Non-pigmented ciliary epithelial cell (primary cell): ENCODE measurements at places on chromosomes 2 and 18.

- DNase-seq: peak; percentile 10
These were observed 326.3 kb downstream of the CDH7 start for GRCh38 chr18:66077066-66077465.

DNA sequence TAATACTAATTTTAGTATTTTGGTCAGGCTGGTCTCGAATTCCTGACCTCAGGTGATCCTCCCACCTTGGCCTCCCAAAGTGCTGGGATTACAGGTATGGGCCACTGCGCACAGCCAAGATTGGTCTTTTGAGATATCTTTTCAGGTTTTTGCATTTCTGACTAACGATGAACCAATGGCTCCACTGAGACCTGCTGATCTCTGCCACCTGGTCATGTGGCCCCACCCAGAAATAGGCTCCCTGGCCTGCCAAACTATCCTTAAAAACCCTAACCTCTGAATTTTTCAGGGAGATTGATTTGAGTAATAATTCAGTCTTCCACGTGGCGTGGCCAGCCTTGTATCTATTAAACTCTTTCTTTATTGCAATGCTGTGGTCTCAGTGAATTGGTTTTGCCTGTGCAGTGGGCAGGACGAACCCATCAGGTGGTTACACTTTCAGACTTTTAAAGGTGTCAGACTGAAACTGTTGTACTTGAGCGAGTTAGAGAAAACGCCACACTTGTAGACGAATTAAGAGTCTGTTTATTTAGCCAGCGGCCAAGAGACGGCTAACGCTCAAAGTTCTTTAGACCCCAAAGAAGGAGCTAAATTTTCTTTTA, 85.8 kb upstream of the MSH6 start:
- no peak for DNase-seq

GRCh38 chr2:103451283-103451682, 689.5 kb downstream of the TMEM182 start:
- DNase-seq: no peak

GRCh38 chr2:173357346-173357745, 2.7 kb downstream of the CDCA7 start:
- no peak for DNase-seq

DNA sequence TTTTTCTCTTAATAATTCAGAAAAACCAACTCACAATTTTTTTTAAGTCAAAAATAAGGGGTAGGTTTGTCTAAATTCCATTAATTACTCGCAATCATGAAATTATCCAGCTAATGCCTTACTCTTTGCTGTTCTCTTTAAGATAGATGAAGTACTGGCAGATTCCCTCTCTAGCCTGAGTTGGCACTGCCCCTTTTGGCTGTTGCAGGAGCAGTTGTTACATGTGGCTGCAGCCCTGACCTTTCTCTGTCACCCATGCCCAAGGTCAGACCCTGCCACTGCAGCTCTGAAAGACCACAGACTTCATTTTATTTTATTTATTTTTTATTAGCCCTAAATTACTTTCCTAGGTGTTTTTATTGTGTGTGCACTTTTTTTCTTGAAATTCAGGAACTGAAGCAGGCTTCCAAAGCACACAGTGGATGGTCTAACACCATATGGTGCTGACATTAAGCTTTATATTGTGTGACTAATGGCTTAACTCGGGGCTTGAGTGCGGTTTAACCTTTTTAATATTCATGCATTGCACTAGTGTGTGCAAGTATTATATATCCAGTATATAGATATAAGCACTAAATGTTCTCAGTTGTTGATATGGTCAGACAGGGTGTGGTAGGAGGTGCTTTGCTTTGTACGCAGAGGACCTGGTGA, 313.0 kb downstream of the CDH2 start:
- no peak for DNase-seq

- no peak for DNase-seq
These were observed at the start of gene CDKL4 for GRCh38 chr2:39243469-39244123. TSS of gene CDKL4 (minus strand) at chr2:39243970.

DNA sequence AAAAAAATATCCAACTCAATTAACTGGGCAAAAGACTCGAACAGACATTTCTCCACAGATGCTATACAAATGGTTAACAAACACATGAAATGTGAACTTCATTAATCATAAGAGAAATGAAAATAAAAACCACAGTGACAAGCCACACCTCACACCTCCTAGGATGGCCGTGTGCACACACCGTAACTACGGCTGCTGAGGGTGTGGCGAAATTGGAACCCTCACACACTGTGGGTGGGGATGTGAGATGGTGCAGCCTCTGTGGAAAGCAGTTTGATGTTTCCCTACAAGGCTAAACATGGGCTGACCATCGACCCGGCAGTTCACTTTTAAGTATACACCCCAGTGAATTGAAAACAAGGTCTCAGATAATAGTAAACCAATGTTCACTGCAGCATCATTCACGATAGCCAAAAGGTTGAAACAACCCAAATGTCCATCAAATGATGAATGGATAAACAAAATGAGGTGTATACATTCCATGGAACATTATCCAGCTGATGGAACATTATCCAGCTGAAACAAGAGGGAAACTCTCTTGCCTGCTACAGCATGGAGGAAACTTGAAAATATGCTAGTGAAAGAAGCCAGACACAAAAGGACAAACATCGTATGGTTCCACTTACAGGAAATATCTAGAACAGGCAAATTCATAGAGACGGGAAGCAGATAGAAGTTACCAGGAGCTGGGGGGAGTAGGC, 32.2 kb downstream of the ZAP70 start:
- no peak for DNase-seq

DNA sequence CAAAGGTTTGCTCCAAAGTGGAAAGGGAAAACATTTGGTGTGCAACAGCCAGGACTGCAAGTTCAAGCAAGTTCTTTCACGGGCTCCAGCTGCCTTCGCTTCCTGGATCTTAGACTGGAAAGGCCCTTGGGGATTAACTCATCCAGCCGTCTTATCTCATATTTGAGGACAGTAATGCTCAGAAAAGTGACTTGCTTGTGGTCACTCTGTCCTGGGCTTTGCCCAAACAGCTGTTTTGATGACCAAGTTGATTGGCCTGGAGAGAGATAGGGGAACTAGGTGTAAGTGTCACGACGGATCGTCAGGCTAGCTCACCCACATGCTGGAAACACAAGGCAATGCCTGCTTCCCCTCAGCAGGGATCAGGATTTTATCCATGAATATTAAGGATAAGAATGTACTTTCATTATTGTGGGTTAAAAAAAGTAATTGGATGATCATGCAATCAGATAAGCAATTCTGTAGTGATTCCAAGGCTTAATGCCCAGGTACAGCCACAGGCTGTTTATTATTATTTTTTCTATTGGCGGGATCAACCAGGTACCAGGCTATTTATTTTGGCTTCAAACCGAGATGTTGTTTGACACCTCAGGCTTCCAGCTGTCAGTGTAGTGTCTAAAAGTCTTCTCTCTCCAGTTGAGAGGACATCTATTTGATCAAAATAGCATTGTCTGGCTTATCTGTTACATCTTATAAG, 162.5 kb upstream of the EPAS1 start:
- DNase-seq: no peak

DNA sequence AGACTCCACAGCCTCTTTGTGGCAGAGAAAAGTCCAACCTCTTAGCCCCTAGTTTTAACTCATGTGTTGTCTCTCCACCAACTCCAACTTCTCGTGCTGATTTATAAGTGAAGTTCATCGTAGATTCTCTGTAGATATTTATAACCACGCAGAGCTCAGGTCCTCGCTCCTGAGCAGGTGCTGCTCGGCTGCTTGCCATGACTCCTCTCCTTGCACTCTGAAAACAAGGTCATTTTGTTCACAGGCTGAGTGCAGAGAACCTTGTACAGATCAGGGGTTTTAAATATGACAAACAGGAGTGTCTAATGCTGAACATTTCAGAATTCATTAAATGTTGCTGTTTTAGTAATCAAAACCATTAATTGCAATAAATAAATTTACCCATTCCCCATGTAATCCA, 330.8 kb upstream of the GYPC start:
- no peak for DNase-seq

DNA sequence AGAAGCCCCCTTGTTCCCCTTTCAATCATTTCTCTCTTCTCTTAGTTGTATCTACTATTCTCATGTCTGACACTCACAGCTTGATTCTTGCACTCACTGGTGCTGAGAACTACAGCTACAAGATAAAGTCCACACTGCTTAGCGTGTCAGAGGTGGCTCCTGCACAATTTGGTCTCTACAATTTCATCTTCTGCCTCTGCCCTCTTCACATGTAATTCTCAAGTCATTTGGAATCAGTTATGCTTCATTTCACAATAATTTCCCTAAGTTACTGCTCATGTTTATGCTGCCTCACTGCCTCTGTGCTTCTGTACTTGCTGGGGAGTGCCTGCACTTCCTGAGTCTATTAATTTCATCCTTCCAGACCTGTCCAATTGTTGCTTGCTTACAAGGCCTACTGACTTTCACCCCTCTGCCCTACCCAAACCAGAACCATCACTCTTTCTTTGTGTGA, 11.6 kb upstream of the NAB1 start:
- peak; percentile 32 for DNase-seq

- no peak for DNase-seq
These were observed 9.5 kb downstream of the PASK start for GRCh38 chr2:241139531-241140444.

DNA sequence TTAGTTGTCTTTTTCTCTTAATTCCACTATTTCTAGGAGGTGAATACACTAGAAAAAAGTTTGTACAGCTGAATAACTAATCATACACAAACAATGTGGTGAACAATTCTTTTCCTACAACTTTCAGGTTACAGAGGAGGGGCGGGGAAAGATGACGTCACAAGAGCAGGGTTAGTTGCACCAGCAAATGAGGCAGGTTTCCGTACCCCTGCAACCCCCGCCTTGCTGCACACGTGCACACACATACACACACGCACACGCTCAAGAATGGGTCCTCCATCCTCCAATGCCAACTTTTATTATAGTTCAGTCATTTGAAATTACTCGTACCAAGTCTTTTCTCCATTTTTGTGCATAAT, 122.8 kb downstream of the ARL4C start:
- DNase-seq: no peak

DNA sequence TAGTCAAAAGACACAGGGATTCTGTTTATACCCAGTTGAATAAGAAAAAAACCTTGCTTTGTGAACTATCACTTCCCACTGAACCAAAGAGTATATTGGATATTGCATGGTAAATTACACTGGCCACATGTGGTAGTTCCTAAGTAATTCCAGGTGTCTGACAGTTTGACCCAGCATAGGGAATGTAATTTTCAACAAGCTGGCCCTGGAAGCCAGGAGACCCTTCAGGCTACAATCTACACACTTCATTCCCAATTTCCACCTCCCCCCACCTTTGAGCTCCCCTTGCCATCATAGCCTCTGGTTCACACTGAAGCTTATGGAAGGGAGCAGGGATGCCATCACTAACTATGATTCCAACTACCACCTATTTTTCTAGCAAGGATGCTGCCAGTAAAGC, 2.8 kb downstream of the FRZB start:
- DNase-seq: no peak

GRCh38 chr2:74873012-74873665, 39.2 kb downstream of the HK2 start:
- no peak for DNase-seq

- DNase-seq: no peak
These were observed 17.0 kb upstream of the ANKRD44 start for GRCh38 chr2:197327472-197328098.

DNA sequence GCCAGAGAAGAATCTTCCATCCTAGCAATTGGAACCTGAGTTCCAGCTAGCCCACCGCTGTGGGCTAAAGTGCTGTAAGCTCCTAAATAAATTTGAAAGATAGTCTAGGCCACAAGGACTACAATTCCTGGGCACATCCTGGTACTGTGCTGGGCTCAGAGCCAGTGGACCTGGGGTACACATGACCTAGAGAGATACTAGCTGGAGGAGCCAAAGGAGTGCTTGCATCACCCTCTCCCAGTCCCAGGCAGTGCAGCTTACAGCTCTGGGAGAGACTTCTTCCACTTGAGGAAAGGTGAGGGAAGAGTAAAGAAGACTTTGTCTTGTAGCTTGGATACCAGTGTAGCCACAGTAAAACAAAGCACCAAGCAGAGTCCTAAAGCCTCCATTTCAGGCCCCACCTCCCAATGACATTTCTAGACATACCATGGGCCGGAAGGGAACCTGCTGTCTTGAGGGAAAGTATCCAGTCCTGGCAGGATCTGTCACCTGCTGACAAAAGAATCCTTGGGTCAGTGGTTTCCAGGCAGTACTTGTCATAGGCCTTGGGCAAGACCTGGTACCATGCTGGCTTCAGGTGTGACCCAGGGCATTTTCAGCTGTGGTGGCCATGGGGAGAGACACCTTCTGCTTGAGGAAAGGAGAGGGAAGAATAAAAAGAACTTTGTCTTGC, 89.5 kb downstream of the TMEM185B start:
- no peak for DNase-seq

DNA sequence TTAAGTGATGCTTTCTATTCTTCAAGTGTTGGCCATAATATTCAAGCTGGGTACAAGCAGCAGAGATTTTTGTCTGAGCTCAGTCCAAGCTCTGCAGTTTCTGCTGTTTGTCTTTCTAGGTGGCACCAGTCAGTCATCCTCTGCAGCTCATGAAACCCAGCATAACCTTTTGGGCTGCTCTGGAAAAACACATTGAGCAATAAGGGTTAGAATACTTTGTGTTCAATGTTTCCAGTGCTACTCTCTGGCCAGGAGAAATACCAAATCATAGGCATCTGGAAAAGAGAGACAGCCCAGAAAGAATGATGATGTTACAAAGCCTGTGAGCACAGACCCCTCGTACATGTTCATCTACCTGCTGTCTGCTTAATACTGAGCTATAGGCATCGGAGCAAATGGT, 19.5 kb upstream of the WIPF1 start:
- no peak for DNase-seq

DNA sequence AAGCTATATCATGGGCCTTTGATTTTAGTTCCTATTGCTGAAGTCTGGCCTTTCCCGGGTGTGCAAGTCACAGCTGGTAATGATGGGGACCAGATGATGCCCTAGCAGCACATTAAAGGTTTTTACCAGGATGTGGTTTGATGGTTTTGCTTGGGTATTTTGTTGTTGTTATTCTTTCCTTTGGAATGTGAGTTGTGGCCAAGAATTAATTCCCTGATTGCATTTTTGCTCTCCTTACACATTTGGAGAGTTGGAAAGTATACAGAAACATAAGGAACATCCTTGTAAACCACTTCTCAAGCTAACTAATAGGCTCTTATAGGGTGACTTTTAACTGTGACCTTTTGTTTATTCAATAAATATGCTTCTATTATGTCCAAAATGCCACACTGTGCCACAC, 154.1 kb upstream of the MMADHC start:
- peak; percentile 63 for DNase-seq

- no peak for DNase-seq
These were observed 182.9 kb upstream of the SIX3 start for GRCh38 chr2:44758591-44758990.

DNA sequence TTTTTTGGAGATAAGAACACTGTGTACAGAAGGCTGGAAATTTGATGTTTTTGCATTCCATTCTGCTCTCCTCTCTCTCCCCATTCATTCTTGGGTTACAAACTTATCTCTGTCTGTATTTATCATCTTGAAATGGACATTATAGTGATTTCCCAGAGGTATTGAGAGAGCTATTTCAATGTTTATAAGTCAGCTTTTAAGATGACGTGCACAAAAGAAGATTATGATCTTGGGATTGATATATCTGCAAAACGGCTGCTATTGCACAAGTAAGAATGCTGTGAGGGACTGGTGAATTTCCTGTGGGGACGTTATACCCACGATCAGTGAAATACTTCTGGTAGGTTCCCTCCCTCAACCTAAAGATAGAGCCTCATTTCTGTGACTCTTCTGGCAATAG, 61.0 kb upstream of the DTNA start:
- DNase-seq: no peak

GRCh38 chr2:128322715-128323554, 4.3 kb upstream of the HS6ST1 start:
- no peak for DNase-seq
